ENCODE measurements at places on chromosomes 1 and 21.

DNA sequence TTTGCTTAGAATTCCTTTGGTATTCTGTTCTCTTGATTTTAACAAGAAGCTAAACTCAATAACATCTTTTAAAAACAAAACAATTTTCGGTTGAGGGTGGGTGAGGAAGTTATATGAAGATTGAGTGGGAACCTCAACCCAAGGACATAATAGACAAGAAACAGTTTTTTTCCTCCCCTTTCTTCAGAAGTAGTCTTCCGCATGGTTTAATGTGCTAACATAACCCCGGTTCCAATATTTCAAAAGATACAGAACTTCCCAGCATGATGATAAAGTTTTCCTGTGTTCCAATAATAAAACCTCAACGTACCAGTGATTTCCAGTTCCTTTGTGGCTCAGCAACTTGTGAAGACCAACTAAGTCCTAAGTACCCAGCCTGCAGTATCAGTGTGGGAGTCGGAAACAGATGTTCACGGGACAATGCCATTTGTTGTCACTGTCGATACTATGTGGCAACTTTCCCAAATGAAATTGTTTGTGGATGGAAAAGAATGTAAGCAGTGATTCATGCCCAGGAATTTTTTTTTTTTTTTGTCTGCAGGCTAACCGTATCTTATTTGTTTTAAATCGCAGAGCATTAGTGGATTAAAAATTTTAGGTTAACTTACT is 48.5 kb downstream of the NR5A2 start:
- DNase-seq: peak; percentile 84

DNA sequence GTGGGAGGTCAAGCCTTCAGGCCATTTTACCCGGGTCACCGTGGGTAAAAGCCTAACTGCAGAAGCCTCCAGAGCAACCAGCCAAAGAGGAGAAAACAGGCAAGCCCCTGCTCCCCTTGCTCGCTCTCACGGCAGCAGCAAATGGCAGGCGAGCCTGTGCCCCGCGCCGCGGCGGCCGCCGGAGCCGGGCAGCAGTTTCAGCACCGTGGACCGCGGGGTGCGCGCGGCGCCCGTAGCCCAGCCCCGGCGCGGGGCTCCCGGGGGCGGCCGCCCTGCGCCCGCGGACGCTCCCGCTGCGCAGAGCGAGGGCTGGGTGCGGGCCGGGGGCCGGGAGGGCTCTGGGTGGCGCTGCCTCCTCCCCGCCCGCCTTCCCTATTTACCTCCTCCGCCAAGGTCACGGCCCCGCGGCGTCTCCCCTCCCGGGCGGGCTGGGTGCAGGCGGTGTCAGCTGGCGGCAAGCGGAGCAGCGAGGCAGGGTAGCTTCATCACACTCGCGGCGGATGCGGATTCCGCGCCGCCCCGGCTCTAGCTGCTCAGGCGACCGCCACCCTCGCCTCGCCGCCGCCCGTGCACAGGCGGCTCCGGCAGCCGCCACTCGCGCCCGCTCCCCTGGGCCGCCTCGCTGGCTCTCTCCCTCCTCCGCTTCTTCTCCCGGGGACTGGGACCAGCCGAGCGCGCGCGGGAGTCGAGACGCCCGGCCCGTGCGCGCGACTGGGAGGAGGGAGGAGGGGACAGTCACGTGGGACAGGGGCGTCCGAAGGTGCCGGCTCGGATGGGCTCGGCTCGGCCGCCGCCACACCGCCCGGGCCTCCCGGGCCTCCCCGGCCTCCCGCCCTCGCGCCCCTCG is at the start of gene RGS7:
RGS7 (minus strand) TSS at position 687 of the 847 bp plus-strand sequence.
- DNase-seq: peak; percentile 22

DNA sequence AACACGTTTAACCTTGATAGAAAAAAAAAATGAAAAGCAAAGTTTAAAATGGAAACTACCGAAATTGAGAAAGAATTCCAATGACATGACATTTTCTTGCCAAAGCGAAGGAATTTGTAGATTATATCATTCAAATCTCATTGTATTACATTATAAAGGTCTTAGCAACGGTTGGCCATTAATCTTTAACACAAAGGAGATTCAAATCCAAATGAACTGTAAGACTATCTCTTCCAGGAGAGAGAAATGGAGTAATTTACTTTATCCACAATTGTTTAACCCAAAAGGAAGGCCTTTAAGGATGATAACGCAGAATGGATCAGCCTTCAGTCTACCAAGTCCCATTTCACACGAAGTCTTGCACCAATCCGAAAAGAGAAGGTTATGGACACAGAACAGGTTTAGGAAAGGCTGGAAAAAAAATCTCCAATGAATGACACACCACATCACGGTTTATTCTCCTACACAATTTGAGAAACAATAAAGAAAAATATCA is 1.5 kb downstream of the ENAH start:
- no peak for DNase-seq

GRCh38 chr1:116178837-116179236 is 67.6 kb downstream of the MAB21L3 start:
- no peak for DNase-seq

DNA sequence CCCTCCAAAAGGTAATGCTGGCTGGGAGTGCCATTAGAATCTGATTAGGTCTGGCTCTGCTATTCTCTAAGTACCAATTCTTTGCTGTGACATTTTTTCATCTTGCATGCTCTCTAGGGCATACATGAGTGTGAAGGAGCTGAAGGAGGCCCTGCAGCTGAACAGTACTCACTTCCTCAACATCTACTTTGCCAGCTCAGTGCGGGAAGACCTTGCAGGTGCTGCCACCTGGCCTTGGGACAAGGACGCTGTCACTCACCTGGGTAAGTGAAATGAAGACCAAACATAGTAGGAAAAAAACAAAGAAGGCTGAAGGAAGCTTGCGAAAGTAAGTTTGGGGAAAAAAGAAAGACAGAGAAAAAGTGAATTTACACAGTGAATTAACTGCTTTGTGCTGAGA is 207.9 kb downstream of the PAPPA2 start:
- DNase-seq: no peak

- peak; percentile 51 for DNase-seq
These were observed 36.6 kb upstream of the PADI1 start for GRCh38 chr1:17168091-17168876.

DNA sequence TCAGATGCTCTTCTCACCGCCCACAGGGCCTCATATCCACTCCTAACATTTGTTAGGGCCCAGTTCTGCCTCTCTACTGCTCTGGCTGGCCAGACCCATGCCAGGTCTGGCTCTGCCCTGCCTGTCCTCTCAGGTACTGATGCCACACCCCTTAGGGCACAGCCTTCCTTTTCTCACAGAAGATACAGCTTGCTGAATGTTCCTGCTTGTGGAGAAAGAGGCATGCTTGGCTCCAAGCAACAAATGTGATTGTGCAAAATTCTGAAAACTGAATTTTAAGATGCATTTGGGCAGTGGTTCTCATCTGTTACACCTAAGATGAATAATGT is 178.1 kb downstream of the TGFBR3 start:
- DNase-seq: no peak

DNA sequence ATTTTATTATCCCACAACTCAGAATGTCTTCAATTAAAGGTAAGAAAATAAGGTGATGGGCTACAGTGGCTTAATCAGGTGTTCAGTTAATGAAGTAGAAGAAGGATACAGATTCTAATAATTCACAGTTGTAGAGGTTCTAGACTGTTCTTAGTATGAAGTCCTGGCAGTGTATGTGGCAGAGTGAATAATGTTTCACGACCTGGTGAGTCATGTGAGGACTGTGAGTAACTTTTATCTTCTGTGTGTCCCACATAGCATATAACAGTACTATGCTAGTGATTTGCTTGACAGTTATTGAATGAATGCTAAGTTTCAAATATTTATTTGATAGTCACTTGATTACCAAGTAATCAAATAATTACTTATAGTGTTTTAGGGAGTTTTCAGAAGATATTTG is 20.0 kb downstream of the SLC16A4 start:
- peak; percentile 79 for DNase-seq

- no peak for DNase-seq
These were observed 1.6 kb upstream of the TAF12 start for GRCh38 chr1:28644494-28644893.

DNA sequence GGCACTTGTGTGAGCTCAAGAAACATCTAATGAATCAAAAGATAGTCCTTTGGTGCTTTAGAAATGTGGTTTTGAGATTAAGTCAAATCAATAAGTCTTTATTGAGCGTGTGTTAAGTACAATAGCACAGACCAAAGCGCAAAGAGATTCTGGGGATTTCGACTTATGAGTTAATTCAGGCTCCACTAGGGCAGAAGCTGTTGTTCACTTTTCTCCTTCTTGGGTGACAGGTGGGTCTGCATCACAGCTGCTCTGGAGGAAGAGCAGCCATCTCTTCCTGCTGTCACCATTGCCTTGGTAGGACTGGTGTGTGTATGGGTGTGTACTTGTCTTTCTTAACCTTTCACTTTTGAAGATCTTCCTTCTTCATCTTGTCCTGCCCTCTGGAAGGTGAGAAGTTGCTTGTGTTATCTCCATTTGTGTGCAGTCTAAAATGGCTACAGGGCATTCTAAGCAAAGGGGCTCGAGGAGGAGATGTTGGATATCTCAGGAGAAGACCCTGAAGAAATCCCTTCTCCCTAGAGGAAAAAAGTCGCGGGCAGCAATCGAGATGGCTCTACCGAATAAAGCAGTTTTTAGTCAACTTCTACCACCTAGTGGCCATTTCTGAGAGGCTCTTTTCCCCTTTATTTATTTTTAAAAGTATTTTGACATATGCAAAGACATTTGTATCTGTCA is 22.9 kb upstream of the DISC1 start:
- DNase-seq: peak; percentile 56

- DNase-seq: peak; percentile 90
These were observed 62.7 kb downstream of the ADARB1 start for GRCh38 chr21:45136927-45137611.

DNA sequence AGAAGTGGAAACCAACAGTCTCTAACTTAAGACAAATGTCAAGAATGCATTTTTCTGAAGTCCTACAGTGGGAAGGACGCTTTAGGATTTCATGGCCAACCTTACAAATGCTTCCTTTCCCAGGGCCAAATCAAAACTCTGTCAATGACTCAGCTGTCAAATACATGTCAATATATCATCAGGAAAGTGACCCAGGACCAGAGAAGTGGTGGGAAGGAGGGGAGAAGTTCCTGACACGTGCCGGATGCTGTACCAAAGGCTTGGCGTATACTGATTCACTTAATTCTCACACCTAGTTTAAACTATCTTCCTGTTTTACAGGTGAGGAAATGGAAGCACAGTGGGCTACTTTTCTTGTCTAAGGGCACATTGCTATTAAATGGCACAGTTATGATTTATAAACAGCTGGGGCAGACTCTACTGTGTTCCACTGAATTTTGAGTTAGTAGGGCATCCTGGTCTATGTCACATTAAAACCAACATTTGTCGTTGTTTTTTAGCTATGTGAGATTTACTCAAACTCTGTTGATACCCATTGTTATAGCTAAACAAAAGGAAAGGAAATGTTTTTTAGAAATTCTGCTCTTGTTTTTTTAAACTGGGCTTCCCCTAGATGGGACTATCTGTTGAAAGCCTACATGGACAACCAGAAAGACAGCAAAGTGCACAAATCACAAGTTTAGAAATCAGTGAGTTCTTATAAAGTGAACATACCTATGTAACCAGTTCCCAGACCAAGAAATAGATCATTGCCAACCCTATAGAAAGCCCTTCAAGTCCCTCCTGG is 208.2 kb upstream of the SGIP1 start:
- no peak for DNase-seq

GRCh38 chr1:35507947-35508346 is 49.3 kb downstream of the KIAA0319L start:
- DNase-seq: no peak

DNA sequence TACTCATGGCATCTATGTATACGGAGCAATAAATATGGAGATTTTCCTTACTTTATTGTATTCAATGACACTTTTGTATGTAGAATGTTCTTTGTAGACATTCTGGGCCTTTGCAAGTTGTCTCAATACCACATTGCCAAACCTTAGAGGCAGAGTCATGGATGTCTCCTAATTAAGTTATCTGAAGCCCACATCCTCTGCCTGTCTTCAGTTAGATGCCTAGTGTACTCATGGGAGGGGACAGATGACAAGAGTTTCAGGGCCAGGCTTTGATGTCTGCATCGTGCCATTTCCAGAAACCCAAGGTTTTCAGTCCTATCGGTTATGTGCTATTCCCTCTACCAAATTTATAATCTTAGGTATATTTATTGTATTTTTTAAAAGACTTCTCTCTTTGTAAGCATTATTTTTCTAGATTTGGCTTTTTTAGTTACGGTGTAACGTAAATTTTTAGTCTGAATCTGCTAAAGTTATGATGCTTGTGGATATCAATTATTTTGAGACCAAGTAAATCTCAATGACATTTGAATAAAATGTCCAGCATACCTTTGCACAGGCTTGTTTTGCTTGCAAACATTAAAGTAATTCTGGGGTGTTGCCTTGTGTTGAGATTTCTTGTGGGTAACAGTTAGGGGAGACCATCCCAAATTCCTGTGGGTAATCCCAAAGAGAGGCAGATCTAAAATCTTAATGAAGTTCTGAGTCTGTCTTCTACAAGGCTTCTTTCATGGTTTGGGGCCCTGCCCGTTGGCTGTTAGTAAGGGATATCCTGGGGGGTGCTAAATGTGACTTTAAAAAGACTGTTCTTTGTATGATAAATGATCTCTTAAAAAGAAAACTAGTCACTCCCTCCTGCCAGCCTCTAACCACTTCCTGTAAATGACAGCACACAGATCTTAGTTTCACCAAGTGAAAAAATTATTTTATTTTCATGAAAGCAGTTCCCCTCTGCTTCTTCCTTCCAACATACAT is 8.0 kb upstream of the MACF1 start:
- peak; percentile 51 for DNase-seq

GRCh38 chr1:30715216-30715615 is 8.2 kb downstream of the MATN1 start:
- no peak for DNase-seq

- no peak for DNase-seq
These were observed 94.3 kb downstream of the VAV3 start for GRCh38 chr1:107870696-107871095.

GRCh38 chr1:9438431-9439073 is 100.7 kb upstream of the SLC25A33 start:
- DNase-seq: peak; percentile 100

DNA sequence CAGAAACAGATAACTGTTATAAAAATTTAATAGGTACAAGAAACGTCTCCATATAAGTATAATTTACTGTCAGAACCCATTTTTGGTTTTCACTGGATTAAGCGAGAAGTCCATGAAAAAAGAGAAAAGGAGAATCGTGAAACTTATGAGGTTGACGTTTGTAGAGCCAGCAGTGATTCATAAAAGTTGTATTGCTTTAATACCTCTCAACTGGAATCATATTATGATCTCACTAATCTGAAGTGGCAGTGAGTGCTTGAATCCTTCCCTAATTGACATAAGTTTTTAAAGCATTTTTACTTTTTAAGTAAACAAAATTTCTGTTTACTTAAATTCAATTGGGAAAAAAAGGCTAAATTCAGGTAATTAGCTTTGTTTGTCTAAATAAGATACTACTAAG is 315.3 kb downstream of the TPR start:
- DNase-seq: no peak

GRCh38 chr1:27138927-27139326 is 16.0 kb downstream of the SLC9A1 start:
- DNase-seq: no peak
